ENCODE measurements at places on chromosomes 6 and 20. TPM values are rescaled to one million over a fixed set of nuclear protein-coding genes. Genes with fewer than 3 reads are reported as not detected.

Gene RNGTT
- 23.5 TPM for total RNA-seq

Gene FNDC1
- total RNA-seq = not detected

Gene DEFB123
- not detected for total RNA-seq

Gene ACSS1
- total RNA-seq = 40.9 TPM

Gene STX11
- total RNA-seq = 14.1 TPM

Gene MYT1
- not detected for total RNA-seq

Gene GLP1R
- not detected for total RNA-seq

Gene FOXA2
- not detected for total RNA-seq

Gene LGSN
- not detected for total RNA-seq

Gene EPPIN
- not detected for total RNA-seq

Gene LAMA5
- total RNA-seq = 0.40 TPM

Gene CDKN1A
- 44.2 TPM for total RNA-seq

Gene SAMD5
- not detected for total RNA-seq

Gene PKHD1
- total RNA-seq = not detected

Gene CST2
- not detected for total RNA-seq

Gene JPH2
- not detected for total RNA-seq

Gene ZNF343
- 9.0 TPM for total RNA-seq

Gene MOCS3
- 4.8 TPM for total RNA-seq

Gene THBS2
- total RNA-seq = not detected

Gene HLA-DOA
- total RNA-seq = 3.3 TPM

Measured in activated CD8-positive, alpha-beta T cell treated with anti-CD3 and anti-CD28 coated beads, Interleukin-2, amount 10 ng/mL, durations not matched to agents 7 days and 5 days (primary cell).